ENCODE measurements at places on chromosomes 4 and X.

- DNase-seq = no peak
These were observed 10.7 kb upstream of the SPCS3 start for GRCh38 chr4:176309046-176309445.

GRCh38 chrX:46643636-46644035 is 70.1 kb downstream of the CHST7 start:
- DNase-seq = no peak

DNA sequence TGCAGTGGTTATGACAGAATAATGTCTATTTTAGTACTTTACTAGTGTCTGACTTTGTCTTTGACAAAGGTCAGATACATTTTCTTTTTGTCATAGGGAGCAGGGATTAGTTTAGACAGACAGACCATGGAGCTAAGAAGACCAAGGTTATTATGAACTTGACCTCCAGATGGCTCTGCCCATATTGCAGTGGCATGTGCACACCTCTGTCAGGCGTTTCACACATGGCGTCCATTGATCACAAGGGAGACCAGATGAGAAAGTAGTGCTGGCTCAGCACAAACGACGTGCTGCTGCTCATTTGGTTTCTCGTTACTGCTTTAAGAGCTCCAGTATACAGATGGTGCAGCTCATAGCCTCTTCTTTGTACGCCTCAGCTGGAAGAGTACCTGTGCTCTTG is 56.3 kb upstream of the HPSE start:
- no peak for DNase-seq

GRCh38 chrX:105553118-105553517 is 269.2 kb upstream of the NRK start:
- no peak for DNase-seq

DNA sequence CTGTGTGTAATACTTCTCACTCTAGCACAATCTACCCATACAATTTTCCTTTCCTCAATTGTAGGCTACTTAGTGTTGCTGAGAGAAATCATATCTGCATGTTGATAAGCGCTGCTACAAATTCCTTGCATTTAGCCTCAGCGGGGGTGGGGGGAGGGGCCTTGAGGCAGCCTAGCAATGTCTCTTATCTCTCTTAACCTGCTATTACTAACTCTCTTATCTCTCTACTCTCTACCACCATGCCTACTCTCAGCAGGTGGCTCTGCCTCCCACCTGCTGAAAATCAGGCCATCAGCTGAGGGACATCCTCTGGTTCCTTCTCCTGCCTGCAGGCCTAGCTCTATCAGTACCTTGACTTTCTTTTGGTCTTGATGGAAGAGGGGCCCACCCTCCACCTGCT is 98.9 kb downstream of the GPR82 start:
- no peak for DNase-seq

DNA sequence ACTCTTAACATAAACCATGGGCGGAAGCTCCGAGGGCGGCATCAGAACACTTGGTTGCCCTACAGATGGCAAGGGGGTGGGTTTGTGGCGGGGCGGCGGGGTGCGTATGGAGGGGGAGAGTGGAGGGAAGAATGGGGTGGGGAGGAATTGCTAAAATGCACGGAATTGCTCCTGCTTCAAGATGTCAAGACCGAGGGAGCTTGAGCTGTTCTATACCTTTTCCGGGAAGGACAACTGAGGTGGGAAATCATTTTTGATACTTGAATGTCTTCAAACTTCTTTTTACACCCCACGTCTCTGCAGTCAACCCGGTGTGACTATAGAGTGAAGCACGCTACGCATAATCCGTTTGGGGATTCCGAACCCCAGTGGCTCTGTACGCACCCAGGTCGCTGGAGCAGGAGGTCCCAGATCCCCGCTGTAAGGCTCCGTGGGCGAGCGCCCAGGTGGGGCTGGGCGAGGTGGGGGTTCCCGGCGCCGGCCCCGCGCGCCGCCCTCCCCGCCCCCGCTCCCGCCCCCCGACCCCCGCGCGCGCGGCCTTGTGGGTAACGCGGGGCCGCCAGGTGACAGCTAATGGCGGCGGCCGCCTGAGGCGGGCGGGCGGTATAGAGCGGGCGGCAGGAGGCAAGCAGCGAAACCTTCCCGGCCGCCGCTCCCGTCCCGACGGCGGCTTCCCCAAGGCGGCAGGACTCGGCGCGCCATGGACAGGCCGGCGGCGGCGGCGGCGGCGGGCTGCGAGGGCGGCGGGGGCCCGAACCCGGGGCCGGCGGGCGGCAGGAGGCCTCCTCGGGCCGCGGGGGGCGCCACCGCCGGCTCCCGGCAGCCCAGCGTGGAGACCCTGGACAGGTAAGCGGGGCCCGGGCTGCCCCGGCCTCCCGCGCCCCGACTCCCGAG is at the start of gene MTMR1:
Gene MTMR1, plus strand, starts transcription at position 566 of the 894 bp plus-strand sequence. Its CDS starts 135 bp downstream, at position 701.
- DNase-seq = no peak

- DNase-seq = no peak
These were observed 20.5 kb downstream of the ARSJ start for GRCh38 chr4:113958766-113959538.

- no peak for DNase-seq
These were observed 732 bp upstream of the ESX1 start for GRCh38 chrX:104255465-104255864.

GRCh38 chr4:84070289-84070688 is 428.8 kb downstream of the NKX6-1 start:
- no peak for DNase-seq

- DNase-seq = no peak
These were observed 135.3 kb downstream of the CPZ start for GRCh38 chr4:8727546-8728510.

GRCh38 chr4:6443035-6444023 is 29.1 kb downstream of the PPP2R2C start:
- DNase-seq = no peak

- no peak for DNase-seq
These were observed 81.8 kb upstream of the RBPJ start for GRCh38 chr4:26238778-26239679.

- no peak for DNase-seq
These were observed 1619.0 kb downstream of the STIM2 start for GRCh38 chr4:28479666-28480065.

- no peak for DNase-seq
These were observed 88.2 kb upstream of the STS start for GRCh38 chrX:7059214-7059838.

- no peak for DNase-seq
These were observed 55.6 kb downstream of the HAUS3 start for GRCh38 chr4:2186133-2186864.

DNA sequence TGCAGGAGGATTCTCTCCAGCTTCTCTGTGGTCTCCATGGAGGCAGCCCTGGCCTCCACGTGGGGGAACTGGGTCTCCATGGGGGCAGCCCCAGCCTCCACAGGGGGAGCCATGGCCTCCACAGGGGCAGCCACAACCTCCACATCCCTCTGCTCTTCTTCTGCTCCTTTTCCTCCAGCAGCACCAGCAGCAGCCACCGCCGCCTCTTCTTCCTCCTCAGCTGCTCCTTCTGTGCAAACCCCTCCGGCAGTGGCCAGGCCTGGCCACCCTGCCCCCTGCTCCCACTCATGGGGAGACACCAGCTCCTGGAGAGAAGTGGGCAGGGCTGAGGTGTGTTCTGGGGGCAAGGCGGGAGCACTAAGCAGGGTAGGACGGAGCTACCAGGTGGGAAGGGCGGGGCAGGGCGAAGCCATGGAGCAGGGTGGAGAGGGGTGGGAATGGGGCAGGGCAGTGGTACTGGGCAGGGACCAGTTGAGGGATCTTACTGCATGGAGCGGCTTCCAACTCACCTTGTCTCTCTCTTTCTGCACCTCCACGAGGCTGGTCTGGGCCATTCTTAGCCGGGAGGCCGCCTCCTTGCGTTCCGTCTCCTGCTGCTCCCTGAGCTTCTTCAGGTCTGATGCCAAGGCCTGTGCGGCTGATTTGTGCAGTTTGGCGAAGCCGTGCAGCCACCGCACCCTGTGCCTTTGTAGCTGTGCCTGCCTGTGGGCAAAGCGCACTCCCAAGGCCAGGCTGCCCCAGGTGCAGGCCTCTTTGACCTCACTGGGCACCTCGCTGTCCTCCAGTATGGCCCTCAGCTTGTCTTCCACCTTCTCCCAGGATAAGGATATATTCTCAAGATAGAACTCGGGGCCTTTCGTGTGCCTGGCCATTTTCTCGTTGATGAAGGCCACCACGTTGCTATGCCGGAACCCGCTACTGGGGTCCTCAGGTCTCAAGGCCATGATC is 766 bp downstream of the TEX13A start:
- no peak for DNase-seq

DNA sequence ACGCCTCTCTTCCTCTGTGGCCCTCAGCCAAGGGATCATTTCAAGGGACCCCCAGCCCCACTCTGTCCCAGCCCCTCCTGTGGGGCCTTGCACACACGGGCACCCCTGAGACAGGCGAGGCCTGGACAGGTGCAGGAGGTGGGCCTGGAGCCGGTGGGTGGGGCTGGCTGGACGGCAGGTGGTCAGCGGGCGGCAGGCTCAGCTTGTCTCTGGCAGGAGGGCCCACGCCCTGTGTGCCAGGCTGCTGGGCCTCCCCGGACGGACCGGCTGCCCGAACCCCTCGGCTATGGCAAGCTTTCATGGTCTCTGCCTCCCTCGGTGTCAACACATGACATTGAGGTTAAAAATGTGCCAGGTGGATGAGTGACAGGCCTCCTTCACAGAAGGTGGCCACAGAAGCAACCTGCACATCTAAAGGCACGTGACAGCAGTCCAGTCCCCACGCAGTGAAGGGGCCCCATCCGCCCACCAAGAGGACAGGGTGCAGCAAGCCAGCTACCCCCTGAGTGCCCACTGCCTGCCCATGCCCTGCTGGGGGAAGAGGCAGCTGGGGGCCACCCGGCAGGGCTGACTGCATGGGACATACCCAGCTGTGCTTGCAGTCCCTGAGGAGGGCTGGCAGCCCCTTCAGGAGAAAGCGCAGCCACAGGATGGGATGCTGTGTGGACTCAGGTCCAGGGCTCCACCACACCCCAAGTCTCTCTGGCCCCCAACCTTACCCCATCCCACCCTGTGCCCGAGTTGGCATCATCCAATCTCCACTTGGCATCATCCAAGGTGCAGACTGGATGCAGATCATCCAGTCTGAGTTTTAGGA is 109.3 kb downstream of the FAM53A start:
- no peak for DNase-seq

DNA sequence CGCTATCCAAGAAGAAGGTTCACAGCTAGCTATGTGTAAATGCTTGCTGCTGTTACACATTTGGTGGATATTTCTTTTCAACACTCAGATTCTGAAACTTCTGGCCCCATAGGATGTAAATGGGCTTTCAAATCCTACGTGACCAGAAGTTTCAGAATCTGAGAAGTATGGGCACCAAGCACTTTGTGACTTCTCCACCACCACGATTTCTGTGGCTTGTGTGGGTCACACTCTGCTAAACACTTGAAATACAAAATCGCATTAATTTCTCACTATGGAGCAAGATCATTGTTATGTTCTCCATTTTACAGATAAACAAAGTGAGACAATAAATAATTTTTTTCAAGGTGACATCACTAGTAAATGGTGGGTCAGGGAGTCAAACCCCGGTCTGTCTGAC is 259.4 kb upstream of the JADE1 start:
- DNase-seq = no peak

DNA sequence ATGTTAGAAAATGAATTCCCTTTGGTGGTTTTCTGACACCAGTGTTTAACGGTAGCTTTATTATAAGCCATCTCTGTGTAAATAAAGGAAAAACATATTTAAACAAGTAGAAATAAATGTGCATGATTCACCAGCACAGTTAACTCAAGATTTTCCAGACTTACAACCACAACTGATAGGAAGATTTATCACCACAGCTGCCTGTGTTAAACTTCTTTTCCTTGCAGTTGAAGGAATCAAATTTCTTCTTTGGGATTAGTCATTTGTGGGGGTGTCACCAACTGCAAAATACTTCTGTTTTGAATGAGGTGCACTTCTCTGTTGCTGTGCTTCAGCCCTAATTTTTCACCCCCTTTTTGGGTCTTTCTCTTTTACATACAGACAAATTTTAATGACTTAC is 128.1 kb upstream of the STK26 start:
- DNase-seq = no peak

GRCh38 chr4:17851959-17852358 is 41.2 kb downstream of the NCAPG start:
- DNase-seq = no peak

- DNase-seq = no peak
These were observed 2.4 kb downstream of the CHST7 start for GRCh38 chrX:46575991-46576392.

DNA sequence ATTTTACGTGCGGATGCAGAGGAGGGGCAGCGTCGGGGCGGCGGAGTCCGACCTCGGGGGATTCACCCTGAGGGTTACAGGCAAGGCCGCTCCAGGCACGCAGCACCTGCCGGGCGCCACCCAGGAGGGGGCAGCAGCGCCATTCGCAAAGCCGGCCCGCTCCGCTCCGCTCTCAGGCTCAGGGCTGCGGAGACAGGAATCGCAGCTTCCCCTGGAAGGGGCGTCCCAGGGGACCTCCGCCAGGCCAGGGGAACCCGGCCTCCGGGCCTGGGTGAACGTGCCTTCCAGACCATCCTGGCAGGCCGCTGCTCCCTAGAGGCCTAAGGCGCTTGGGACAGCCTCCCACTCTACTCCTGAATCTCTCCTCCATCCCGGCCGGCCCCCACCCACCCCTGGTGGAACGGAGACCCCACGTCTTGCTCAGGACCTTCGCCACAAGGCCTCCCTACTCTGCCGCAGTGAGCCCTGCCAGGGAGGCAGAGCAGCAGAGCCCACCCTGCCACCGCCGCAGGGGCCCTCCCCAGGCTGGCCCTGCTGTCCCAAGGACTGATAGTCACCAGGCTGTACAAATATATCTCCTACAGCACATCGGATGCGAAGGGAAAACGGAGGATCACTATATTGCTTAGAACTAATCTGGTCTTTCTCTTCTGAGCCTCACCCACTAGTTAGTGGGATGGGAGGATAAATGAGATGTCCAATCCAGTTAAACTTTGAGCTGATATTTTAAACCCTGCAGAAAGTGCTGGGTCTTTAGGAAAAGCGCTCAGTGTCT is 115.0 kb downstream of the SMIM20 start:
- DNase-seq = no peak

GRCh38 chrX:70470850-70471289 is 26.2 kb downstream of the DLG3 start:
- no peak for DNase-seq

DNA sequence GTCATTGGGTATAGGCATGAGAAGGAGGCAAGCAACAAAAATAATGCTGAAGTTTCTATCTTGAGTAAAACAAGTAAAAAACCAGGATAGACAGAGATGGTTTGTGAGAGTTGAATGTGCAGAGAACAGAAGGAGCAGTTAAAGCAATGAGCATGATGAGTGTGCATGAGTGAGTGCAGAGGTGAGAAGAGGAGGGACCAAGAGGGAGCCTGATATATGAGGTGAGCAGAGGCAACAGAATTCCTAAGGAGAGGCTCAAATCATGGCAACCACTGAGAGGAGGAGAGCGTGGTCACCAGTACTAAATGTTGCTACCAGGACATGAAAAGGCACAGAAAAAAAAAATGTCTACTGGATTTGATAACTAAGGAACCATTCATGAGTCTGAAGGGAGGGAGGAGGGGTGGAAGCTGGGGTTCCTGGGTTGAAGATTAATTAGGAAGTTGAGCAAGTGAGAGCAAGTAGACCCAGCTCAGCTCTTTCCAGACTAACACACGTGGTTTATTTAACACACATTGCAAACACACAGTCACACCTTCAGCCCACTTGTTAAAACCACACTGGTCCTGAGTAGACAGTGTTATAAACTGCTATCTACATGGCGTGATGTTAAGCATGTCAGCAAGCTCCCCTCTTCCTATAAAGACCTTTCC is 69.0 kb upstream of the IQCM start:
- DNase-seq = no peak
